ENCODE measurements at places on chromosomes 5 and 9.

- no peak for DNase-seq
Observed at GRCh38 chr9:111118256-111118948, 80.1 kb upstream of the LPAR1 start.

DNA sequence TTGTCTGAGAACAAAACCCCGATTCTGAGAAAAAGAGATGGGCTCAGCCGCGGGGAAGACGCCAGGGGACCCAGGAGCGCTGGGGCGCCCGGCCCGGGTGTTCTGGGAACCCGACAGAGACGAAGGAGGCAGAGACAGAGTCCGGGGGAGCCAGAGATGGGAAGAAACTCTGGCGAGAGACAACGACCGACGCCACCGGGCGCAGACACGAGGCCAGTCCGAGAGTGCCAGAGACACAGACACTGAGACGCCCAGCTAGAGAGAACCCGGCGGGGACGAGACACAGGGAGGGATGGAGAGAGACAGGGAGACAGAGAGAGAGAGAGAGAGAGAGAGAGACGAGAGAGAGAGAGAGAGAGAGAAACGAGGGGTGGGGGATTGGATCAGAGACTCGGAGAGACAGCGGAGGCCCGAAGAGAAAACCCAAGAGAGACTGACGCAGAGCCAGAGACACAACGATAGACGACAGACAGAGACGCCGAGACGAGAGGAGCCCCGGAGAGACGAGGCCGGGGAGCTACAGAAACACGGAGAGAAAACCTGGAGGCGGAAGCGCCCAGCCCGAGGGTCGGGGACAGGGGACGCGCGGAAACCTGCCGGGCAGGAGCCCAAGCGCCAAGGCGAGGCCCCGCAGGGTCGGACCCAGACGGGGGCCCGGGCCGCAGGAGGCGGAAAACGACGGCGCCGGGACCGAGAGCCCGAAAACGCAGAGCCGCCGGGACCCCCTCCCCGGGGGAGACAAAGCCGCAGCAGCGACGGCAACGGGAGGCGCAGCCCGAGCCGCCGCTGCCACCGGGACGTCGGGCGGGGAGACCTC, 3.3 kb downstream of the NR5A1 start:
- DNase-seq = no peak

DNA sequence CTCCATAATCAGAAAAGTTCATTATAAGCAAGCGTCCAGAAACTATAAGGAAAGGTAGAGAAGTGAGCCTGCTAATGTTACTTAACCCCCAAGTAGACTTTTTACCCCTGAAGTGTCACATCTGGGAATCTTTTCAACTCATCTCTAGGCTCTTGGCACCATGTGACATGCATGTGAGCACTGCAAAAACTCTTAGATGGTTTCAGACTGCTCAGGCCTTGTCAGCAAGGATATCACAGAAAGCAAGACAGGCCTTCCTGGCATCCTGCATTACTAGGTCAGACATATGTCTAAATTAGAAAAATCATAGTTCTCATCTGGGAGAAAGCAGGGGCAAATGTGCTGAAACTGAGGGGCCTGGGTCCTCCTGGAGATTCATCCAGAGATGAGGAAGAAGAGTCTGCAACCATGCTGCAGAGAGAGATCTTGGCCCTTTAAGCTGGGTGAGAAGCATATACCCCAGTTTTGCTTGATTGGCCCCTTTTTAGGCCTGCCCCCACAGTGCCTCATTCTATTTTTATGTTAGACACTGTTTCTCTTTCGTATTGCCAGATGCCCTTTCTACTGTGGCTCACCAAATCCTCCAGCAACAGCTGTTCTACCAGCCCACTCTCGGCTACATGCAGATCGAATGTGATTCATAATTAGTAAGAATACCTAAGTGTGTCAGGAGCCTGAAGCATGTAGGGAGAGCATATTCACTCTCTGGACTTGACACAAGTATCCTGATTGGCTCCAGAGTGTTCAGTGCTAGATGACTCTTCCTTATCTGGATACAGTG, 19.0 kb downstream of the TMEM8B start:
- peak; percentile 16 for DNase-seq

DNA sequence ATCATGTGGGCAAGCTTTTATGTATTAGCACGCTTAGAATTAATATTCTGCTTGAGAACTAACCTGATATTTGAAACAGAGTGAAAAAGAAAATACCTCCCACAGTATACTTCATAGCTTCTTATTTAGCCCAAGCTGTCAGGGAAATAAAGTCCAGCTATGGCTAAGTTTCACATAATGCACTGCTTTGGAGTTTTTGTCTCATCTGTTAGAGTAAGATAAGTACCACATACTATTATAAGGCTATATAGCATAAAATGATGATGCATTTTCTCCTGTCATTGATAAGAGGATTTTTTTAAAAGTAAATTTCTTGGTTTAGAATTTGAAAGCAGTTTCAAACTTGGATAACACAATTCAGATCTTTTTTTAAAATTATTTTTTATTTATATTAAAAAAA, 2.4 kb upstream of the ANKDD1B start:
- DNase-seq = no peak

DNA sequence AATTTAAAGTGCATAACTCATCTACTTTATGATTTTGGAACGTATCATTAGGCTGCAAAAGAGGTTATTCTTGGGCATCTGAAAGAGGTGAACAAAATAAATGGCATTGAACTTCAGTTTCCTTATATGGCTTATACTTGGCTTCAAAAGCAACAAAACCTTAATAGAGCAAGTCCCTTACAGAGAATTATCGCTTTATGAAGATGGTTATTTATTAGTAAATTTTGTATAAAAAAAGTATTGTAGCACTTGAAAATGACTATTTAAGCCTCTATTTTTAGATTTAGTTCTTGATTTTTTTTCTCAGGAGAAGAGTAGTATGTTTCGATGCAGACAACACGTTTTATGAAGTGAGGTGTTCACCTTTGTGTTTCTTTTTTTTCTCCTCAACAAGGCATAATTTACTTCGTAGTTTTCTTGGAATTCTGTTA, 2.0 kb downstream of the ERBIN start:
- DNase-seq = no peak

DNA sequence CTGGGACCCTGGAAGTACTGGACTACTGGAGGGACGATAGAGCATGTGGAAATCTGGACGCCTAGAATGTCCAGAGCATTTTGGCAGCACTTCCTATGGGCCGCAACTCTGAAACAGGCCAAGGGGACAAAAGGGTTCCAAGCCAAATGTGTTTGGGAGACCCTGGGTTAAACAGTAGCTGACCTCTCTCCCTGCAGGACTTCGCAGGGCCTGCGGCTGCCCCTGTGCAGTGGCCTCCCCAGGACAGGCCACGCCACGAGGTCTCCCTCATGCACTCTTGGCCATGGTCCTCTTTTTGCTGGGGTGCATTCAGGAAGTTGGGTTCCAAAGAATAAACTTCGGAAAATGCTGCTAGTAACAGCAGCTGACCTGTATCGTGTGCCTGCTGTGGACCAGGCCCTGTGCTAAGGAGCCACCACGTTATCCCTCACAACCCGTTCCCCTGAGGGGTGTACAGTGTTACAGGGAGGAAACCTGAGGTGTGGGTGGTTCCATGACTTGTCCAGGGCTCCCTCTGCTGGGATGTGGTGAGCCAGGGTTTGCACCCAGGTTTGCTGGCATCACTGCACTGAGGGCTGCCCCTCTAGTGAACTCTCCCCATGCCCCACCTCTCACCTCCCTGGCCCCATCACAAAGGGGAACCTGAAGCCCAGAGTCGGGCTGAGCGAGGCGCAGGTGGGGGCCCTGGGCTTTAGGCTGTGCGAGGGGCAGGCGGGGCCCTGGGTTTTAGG, 79.4 kb downstream of the AMBP start:
- DNase-seq = no peak

GRCh38 chr5:125321654-125322053, 575.2 kb upstream of the ZNF608 start:
- no peak for DNase-seq
